LoVo (cell line): ENCODE measurements at places on chromosomes 16 and 17.

- no peak for DNase-seq
Measured at GRCh38 chr17:9969301-9969935, 64.3 kb upstream of the RCVRN start.

DNA sequence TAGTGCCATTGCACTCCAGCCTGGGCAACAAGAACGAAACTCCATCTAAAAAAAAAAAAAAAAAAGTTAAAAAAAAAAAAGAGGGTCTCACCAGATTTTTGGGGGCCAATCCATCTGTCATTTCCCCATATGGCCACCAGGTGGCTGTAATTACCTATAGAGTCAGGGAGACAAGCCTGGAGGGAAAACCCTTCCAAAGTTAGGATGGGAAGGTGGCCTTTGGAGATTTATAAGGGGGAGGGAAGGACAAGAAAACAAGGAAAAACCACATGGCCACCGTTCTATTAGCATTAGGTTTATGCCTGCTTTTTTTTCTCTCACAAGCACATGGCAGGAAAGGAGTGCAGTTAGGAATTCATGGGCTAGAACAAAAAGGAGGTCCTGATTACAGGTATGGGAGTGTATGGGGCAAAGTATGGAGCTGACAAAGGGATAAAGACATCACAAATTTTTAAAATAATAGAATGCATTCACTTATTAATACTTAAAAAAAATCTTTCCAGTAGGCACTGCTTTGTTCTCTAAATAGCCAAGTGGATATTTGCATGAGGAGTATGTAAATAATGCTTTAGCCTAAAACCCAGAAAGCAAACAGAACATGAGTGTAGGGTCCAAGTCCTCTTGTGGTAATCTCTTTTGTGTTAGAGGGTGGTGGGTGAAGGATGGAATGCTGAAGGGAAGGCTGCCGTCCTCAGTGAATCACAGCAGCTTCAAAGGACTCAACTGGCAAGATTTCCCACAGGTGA lies 5.1 kb downstream of the CYB5D1 start:
- DNase-seq = peak; percentile 28

DNA sequence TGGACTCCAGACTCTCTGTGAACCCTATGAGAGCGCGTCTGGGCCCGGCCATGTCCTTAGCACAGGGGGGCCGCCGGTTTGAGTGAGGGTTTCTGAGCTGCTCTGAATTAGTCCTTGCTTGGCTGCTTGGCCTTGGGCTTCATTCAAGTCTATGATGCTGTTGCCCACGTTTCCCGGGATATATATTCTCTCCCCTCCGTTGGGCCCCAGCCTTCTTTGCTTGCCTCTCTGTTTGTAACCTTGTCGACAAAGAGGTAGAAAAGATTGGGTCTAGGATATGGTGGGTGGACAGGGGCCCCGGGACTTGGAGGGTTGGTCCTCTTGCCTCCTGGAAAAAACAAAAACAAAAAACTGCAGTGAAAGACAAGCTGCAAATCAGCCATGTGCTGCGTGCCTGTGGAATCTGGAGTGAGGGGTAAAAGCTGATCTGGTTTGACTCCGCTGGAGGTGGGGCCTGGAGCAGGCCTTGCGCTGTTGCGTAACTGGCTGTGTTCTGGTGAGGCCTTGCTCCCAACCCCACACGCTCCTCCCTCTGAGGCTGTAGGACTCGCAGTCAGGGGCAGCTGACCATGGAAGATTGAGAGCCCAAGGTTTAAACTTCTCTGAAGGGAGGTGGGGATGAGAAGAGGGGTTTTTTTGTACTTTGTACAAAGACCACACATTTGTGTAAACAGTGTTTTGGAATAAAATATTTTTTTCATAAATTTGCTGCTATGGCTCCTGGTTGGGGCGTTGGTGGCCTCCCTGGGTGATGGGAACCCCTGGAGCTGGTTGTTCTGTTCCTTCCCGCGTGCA lies 23.1 kb downstream of the STAT5A start:
- no peak for DNase-seq

GRCh38 chr17:44049294-44050060 lies 17.0 kb downstream of the LSM12 start:
- no peak for DNase-seq

DNA sequence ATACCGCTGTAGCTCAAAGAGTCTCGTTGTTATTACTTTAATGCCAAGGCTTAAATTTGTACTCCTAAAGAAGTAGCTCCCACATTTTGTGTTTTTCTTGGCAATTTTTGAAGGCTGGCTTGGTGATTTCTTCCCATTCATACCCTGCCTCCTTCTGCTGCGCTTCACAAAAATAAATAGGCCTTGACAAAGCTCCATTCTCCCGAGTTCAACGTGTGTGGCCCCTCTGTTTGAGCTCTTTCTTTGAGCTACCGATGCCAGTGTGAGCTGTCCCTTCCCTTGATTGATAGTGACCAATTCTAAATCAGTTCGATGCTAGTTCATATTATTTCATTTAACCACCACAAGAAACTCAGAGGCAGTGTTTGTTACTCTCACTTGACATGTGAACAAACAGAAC lies 96.8 kb downstream of the MAP2K6 start:
- no peak for DNase-seq

DNA sequence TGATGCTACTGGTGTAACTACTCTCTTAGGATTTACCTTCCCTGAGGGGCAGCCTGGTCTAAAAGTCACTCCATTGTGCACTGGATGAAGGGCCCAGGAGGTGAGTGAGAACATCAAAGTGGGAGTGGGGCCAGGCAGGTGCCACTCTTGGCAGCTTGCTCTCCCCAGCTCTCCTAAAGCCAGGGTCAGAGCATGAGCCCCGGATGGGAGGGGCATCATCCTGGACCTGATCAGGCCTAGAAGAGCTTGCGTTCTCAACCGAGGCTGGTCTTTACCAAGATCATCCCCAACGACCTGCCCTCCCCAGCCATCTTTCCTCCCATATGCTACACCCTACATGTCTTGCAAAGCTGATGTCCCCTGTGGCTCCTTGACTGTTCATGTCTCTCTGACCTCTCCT lies 87.1 kb downstream of the AIPL1 start:
- no peak for DNase-seq

DNA sequence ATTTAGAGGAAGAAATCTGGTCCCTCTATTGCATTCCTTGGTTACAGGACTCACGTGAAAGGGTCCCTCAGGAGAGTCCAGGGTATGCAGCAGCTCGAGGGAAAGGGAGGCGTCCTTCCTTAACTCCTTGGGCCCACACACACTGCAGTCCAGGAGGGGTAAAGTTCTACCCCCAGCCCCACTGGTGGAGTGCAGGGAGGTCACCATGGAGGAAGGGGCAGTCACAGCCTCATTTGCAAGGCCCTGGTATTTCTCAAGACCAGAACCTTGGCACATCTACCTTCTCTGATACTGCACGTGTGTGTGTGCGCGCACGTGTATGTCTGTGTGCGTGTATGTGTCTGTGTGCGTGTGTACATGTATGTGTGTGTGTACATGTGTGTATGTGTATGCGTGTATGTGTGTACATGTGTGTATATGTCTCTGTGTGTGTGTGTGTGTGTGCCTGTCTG lies 11.1 kb downstream of the HIC1 start:
- DNase-seq = no peak

DNA sequence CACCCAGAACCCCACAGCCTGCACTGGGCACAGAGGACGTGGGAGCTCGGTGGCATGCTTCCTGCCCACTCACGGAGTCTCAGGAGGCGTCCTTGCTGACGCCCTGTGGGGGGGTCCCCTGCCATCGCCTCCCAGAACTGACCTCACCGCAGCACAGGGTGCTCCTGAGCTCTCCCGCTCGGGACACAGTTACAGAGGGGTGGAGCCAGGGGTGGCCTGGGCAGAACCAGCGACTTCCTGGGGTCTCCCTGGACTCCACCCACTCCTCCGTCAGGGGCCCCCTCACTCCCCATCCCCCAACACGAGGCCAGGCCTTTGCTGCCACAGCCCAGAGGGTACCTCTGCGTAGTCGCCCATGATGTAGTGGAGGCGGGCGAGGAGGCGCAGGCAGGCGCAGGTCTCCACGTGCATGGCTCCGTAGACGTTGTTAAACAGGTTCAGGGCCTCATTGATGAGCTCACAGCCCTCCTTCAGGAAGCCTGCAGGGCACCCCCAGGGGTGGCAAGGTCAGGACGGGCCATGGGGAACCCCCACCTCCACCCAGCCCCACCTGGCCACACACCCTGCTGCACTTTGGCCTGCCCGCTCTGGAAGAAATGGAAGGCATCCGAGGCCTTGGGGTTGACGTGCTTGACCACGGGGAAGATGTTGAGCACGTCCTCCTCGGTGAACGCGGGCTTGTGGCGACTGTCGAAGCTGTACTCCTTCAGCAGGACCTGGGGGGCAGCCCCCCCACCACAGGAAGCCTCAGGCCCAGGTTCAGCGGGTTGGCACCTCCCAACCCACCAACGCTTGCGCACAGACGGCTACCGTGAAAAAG lies 17.8 kb downstream of the CLUH start:
- DNase-seq = no peak
